Activated T-helper 1 cell treated with Interleukin-2 at 50 U/mL for 16 hours (primary cell): ENCODE measurements at places on chromosomes 4 and X.
A peak's percentile ranks its signal among the peaks of the same experiment; 100 is the strongest.

DNA sequence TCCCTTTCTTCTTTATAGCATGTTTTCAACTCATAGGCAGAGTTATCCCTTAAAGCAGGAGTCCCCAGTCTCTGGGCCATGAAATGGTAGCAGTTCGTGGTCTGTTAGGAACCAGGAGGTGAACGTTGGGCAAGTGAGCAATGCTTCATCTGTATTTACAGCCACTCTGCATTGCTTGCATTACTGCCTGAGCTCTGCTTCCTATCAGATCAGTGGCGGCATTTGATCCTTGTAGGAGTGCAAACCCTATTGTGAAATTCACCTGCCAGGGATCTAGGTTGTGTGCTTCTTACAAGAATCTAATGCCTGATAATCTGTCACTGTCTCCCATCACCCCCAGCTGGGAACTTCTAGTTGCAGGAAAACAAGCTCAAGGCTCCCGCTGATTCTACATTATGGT lies 39.8 kb downstream of the DTHD1 start:
- no peak for DNase-seq

- peak; percentile 7 for DNase-seq
Observed at GRCh38 chr4:145609481-145610427, 9.4 kb upstream of the MMAA start.

DNA sequence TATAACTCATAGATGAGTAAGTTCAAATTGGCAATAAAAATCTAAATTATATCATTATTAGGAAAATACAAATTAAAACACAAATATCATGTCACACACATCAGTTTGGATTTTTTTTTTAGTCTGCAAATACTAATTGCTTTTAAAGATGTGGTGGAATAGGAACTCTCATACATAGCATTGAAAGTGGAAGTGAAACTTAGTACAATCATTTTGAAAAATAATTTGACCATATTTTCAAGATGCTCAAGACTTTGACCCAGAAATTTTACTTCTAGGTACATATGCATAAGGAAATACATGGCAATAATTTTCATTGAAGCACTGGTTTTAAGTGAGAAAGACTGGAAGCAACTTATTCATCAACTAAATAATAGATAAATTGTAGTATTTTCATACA lies 147.5 kb upstream of the SMIM31 start:
- no peak for DNase-seq

DNA sequence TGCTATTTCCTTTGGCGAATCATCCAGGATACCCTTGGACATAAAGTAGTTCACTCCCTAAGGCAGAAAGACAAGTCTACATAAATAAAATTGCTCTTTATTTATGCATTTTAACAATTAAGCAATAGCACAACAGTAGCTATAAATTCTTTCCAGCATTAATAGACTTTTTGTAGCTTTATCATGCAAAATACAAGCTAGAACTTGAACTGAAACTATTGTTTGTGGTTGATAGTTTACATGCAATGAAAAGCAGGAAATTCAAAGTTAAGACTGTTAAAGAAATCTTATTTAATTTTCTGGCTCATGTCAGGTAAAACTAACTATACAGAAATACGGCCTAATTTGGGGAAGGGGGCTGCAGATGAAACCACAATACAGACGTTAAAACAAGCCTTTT lies 42.3 kb downstream of the FBXO8 start:
- DNase-seq, result no peak

- no peak for DNase-seq
Observed at GRCh38 chrX:103651151-103651773, 22.5 kb downstream of the TCEAL1 start.

GRCh38 chr4:168522829-168523489 lies 26.1 kb downstream of the PALLD start:
- DNase-seq, result no peak

- no peak for DNase-seq
Observed at GRCh38 chr4:173192375-173193162, 24.0 kb downstream of the GALNT7 start.

DNA sequence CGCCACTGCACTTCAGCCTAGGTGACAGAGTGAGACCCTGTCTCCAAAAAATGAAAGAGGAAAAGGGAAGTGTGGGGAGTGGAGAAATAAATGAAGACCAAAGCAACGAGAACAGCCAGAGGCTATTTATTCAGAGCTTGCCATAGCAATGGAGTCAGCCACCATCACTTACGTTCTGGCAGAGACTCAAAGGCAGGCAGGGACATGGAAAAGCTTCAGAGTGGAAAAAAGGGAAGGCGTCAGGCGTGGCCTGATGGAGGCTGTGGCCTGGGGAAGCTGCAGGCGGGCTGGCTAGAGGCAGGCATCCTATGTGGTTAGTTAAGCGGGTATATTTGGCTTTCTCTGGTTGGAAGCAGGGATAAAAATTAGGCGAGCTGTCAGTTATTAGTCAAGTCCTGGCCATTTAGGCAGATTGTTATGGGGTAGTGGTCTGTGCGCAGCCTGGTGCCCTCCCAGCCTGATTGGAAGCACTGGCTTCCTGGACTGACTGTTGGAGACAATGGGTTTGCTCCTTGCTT lies 73.3 kb downstream of the DCTD start:
- DNase-seq, result no peak

- DNase-seq, result no peak
Observed at GRCh38 chr4:71607780-71608677, 175.8 kb downstream of the GC start.

GRCh38 chr4:145523117-145523516 lies 41.5 kb downstream of the SMAD1 start:
- no peak for DNase-seq
